ENCODE measurements at places on chromosomes 1 and 21. TPM values are rescaled to one million over a fixed set of nuclear protein-coding genes. Genes with fewer than 3 reads are reported as not detected.
A peak's percentile ranks its signal among the peaks of the same experiment; 100 is the strongest.

C1orf94 gene
- not detected for total RNA-seq

- H3K36me3 ChIP-seq: no peaks in the 10 kb centered on the region
- H3K27ac ChIP-seq: no peak overlapping the region
Measured at GRCh38 chr1:216914974-216915373, 191.7 kb upstream of the ESRRG start.

GRCh38 chr21:31795992-31796391 is 64.1 kb upstream of the SCAF4 start:
- no peaks in the 10 kb centered on the region for H3K36me3 ChIP-seq
- no peak for DNase-seq
- H3K27me3 ChIP-seq: no peaks in the 10 kb centered on the region
- H3K4me3 ChIP-seq: no peak overlapping the region

- no peaks in the 10 kb centered on the region for H3K36me3 ChIP-seq
- no peak overlapping the region for H3K4me3 ChIP-seq
- H3K4me1 ChIP-seq: no peaks in the 10 kb centered on the region
- H3K27ac ChIP-seq: no peak overlapping the region
- H3K27me3 ChIP-seq: peaks cover 84% of the 10 kb centered on the region
- no peak for DNase-seq
Measured at GRCh38 chr1:4657244-4657789, 2.9 kb downstream of the AJAP1 start.

NTMT2 gene
- not detected for total RNA-seq

ARL8A gene
- total RNA-seq: 22.3 TPM

- H3K4me3 ChIP-seq: no peak overlapping the region
- H3K27ac ChIP-seq: no peak overlapping the region
Measured at GRCh38 chr1:74686928-74687327, 13.3 kb upstream of the ERICH3 start.

GRCh38 chr1:103489935-103490334 is 35.6 kb upstream of the RNPC3 start:
- peaks cover 1% of the 10 kb centered on the region for H3K36me3 ChIP-seq
- no peaks in the 10 kb centered on the region for H3K4me1 ChIP-seq
- no peak for DNase-seq
- no peak overlapping the region for H3K4me3 ChIP-seq
- no peaks in the 10 kb centered on the region for H3K27me3 ChIP-seq

DNA sequence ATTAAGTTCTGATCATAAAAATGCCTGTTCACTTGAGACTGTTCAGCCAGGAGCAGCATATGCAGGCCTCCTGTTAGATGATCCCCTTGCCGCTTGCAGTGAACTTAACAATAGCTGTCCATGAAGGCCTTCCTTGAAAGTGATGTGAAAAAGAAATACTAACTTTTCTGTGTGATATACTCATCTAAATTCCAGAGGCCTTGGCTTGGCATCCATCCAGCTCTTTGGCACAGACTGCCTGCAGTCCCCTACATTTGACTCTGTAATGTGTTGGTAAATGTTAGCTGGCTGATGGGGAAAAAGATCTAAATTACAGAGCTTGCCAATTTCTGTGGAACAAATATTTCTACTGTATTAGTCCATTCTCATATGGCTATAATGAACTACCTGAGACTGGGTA is 73.7 kb downstream of the KCNK2 start:
- DNase-seq: no peak
- no peak overlapping the region for H3K27ac ChIP-seq
- H3K4me3 ChIP-seq: no peak overlapping the region
- H3K27me3 ChIP-seq: no peaks in the 10 kb centered on the region
- H3K36me3 ChIP-seq: no peaks in the 10 kb centered on the region

C4BPA gene
- 2.5 TPM for total RNA-seq

DNA sequence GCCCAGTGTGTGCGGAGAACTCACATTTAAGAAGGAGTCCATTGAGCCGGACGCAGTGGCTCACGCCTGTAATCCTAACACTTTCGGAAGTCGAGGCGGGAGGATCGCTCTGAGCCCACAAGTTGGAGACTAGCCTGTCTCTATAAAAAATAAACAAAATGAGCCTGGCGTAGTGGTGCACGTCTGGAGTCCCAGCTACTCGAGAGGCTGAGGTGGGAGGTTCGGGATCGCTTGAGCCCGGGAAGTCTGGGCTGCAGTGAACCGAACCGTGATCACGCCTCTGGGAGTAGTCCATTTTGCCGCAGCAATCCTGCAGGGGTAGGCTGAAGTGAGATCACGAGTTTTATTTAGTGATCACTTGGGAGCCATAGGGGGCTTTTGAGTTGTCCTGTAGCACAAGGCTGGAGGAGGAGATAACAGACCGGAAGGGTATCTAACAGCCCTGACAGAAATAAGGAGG is 497 bp upstream of the FUCA1 start:
- no peaks in the 10 kb centered on the region for H3K27me3 ChIP-seq
- no peaks in the 10 kb centered on the region for H3K36me3 ChIP-seq
- peaks cover 2% of the 10 kb centered on the region for H3K4me1 ChIP-seq
- H3K4me3 ChIP-seq: peak overlapping the region; percentile 67

GNPAT gene
- total RNA-seq: 37.2 TPM

DNA sequence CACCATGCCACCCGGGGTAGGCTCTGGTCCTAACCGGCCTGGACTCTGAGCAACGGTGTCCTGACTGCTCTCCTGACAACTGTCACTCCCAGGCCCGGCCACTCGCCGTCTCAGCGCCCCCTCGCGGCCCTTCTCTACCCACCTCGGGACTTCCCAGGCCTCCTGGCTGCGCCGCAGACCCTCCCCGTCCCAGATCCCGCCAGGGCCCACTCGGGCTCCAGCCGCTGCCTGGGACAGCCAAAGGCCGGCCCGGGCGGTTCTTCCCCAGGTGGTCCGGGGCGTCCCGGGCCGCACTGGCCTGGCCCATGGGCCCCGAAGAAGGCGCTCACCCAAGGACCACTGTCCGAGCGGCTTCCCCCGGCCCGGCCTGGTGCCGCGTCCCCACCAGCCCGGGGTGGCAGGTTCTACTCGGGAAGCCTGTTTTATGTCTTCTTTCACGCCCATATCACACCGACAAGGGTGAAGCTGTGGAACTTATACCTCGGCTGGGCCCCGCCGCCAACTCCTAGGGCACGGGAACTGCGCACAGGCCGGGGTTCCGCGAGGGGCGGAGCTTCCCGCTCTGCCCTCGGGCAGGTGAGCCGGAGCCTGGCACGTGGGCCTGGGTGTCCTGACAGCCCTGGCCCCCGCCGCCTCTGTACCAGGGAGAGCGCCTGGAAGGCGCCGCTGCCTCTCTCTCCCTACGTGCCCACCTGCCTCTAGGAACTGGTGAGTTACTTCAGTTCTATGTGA is 138.3 kb downstream of the TTLL7 start:
- peak overlapping the region; percentile 52 for H3K4me3 ChIP-seq
- peak overlapping the region; percentile 83 for H3K27ac ChIP-seq
- peaks cover 10% of the 10 kb centered on the region for H3K27me3 ChIP-seq
- no peaks in the 10 kb centered on the region for H3K36me3 ChIP-seq

ACTN2 gene
- 0.55 TPM for total RNA-seq

GRCh38 chr1:205351984-205352713 is 4.6 kb downstream of the KLHDC8A start:
- H3K4me1 ChIP-seq: peaks cover 31% of the 10 kb centered on the region
- H3K36me3 ChIP-seq: no peaks in the 10 kb centered on the region
- DNase-seq: peak; percentile 66
- peak overlapping the region; percentile 19 for H3K27ac ChIP-seq

PTGER3 gene
- total RNA-seq: 25.8 TPM

GRCh38 chr1:106603616-106604015 is 452.9 kb upstream of the PRMT6 start:
- no peaks in the 10 kb centered on the region for H3K4me1 ChIP-seq
- H3K27me3 ChIP-seq: no peaks in the 10 kb centered on the region
- H3K36me3 ChIP-seq: no peaks in the 10 kb centered on the region
- H3K27ac ChIP-seq: no peak overlapping the region
